ENCODE measurements at places on chromosomes 12 and 14. TPM values are rescaled to one million over a fixed set of nuclear protein-coding genes. Genes with fewer than 3 reads are reported as not detected.

- H3K4me3 ChIP-seq: no peak overlapping the region
- H3K36me3 ChIP-seq: no peaks in the 10 kb centered on the region
- peaks cover 6% of the 10 kb centered on the region for H3K27me3 ChIP-seq
- peak; percentile 56 for DNase-seq
These were observed 1.7 kb upstream of the C12orf56 start for GRCh38 chr12:64392221-64392620.

GRCh38 chr12:78938341-78939084 lies 73.9 kb downstream of the SYT1 start:
- DNase-seq: no peak
- no peak overlapping the region for H3K27ac ChIP-seq
- H3K27me3 ChIP-seq: no peaks in the 10 kb centered on the region
- H3K36me3 ChIP-seq: no peaks in the 10 kb centered on the region
- H3K4me1 ChIP-seq: peaks cover 3% of the 10 kb centered on the region

NID2 gene
- 102 TPM for total RNA-seq

- H3K4me3 ChIP-seq: no peak overlapping the region
- no peak overlapping the region for H3K27ac ChIP-seq
- H3K27me3 ChIP-seq: no peaks in the 10 kb centered on the region
- H3K36me3 ChIP-seq: no peaks in the 10 kb centered on the region
- DNase-seq: no peak
These were observed 265.5 kb downstream of the ZFP36L1 start for GRCh38 chr14:68527329-68527851.

DNA sequence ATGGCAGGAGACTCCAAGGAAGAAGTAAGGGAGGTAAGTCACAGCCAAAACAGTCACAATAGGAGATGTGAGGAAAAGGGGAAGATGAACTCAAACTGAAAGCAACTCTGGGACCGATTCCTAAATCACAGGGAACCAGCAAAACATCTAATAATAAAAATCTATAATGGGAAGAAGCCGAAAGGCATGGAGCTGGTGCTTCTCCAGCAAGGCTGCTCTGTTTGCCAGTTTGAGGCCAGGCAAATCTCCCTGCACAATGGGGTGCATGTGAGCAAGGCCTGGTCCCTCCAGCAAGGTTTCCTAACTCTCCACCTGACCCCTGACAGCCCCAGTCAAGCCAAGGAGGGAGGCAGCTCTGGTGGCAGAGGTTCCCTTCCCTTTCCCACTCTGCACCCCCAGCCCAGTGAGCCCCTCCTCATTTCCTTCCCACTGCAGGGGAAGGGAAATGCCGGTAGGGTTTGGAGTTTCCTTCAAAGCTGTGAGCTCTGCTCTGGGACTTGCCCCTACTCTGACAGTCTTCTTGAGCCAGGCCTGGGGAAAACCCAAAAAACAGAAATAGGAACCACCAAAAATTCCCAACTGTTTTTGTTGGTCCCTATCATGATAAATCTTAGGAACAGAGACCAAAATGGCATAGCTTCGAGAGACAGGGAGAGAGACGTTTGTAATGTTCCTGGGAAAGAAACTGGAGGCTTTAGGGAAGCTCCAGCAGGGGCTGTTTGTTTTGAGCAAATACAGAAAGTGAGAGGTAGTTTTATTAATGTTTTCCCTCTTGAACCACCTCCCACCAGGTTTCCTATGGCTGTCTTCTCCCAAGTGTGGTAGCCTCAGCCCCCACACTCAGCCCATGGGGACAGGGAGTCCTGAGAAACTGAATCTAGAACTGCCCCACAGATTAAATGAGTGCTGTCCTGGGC lies 34.6 kb downstream of the FMNL3 start:
- no peaks in the 10 kb centered on the region for H3K27me3 ChIP-seq
- peak overlapping the region; percentile 61 for H3K27ac ChIP-seq
- peaks cover 37% of the 10 kb centered on the region for H3K4me1 ChIP-seq
- no peaks in the 10 kb centered on the region for H3K36me3 ChIP-seq

- H3K4me1 ChIP-seq: no peaks in the 10 kb centered on the region
- H3K27me3 ChIP-seq: no peaks in the 10 kb centered on the region
- no peak for DNase-seq
These were observed 168.6 kb upstream of the ABCD2 start for GRCh38 chr12:39788239-39788638.

- H3K4me1 ChIP-seq: no peaks in the 10 kb centered on the region
- no peak for DNase-seq
- H3K4me3 ChIP-seq: no peak overlapping the region
These were observed 319.3 kb upstream of the SOX5 start for GRCh38 chr12:24268663-24269186.

DNA sequence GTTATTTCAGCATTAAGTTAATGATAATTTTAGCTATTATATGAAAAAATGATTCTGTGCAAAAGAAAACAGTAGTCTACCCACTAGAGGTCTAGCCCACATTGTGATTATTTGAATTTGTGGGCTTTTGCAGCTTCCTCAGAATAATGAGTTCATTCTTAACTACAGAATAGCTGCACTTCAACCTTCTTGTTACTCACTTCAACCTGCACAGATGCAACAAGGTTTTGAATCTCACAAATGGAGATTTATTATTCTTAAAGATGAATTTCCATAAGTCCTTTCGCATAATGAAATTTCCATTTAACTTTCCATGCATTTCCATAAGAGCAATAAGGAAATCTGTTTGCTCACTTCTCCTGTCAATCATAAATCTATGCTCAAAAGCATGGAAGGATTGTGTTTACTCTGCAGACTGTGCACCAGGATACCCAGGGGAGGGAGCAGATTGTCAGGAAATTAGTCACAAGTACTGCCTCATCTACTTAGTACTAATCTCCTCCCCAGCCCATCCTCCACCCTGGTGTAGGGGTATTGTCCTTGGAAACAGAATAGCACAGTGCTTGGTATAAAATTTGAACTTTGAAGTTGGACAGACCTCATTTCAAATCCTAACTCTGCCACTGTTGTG lies 24.1 kb downstream of the PTGER2 start:
- peak; percentile 70 for DNase-seq
- no peak overlapping the region for H3K4me3 ChIP-seq
- peaks cover 2% of the 10 kb centered on the region for H3K36me3 ChIP-seq
- H3K27me3 ChIP-seq: no peaks in the 10 kb centered on the region

- no peak overlapping the region for H3K27ac ChIP-seq
- no peak overlapping the region for H3K4me3 ChIP-seq
- no peaks in the 10 kb centered on the region for H3K4me1 ChIP-seq
- no peaks in the 10 kb centered on the region for H3K27me3 ChIP-seq
- DNase-seq: no peak
These were observed 188.1 kb downstream of the RGS6 start for GRCh38 chr14:72120315-72120714.

TSPAN8 gene
- total RNA-seq: not detected

DNA sequence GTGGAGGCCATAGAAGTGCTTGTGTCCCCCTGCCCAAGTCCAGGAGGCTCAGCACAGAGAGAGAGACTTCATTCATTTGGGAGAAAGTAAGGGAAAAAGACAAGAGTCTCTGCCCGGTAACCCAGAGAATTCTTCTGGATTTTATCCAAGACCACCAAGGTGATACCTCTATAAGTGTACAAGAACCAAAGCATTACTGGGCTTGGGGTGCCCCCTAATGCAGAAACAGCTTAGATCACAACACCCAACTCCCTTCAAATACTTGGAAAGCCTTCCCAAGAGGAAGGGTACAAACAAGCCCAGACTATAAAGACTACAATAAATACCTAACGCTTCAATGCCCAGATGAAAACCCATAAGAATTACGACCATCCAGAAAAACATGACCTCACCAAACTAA lies 119.7 kb upstream of the PDE3A start:
- H3K36me3 ChIP-seq: no peaks in the 10 kb centered on the region
- H3K4me3 ChIP-seq: no peak overlapping the region
- no peak overlapping the region for H3K27ac ChIP-seq
- no peak for DNase-seq
- H3K4me1 ChIP-seq: no peaks in the 10 kb centered on the region

- H3K36me3 ChIP-seq: no peaks in the 10 kb centered on the region
- H3K27me3 ChIP-seq: no peaks in the 10 kb centered on the region
- DNase-seq: no peak
- H3K4me3 ChIP-seq: no peak overlapping the region
These were observed 105.1 kb downstream of the NDUFA12 start for GRCh38 chr12:94898388-94898787.

SDR9C7 gene
- total RNA-seq: not detected

GRCh38 chr12:24069532-24070395 lies 120.3 kb upstream of the SOX5 start:
- no peak overlapping the region for H3K4me3 ChIP-seq
- peak; percentile 34 for DNase-seq
- H3K36me3 ChIP-seq: no peaks in the 10 kb centered on the region

ISCA2 gene
- total RNA-seq: 9.2 TPM

- DNase-seq: no peak
- H3K36me3 ChIP-seq: no peaks in the 10 kb centered on the region
- H3K4me3 ChIP-seq: no peak overlapping the region
- H3K27ac ChIP-seq: no peak overlapping the region
These were observed 18.1 kb downstream of the JAG2 start for GRCh38 chr14:105150368-105151083.

UBR7 gene
- 55.8 TPM for total RNA-seq

GARIN6 gene
- total RNA-seq: not detected

- peaks cover 3% of the 10 kb centered on the region for H3K4me1 ChIP-seq
- no peak overlapping the region for H3K27ac ChIP-seq
- H3K27me3 ChIP-seq: peaks cover 2% of the 10 kb centered on the region
- no peaks in the 10 kb centered on the region for H3K36me3 ChIP-seq
- H3K4me3 ChIP-seq: no peak overlapping the region
These were observed 40.3 kb upstream of the RCOR1 start for GRCh38 chr14:102551995-102552705.

- H3K4me3 ChIP-seq: no peak overlapping the region
- H3K4me1 ChIP-seq: no peaks in the 10 kb centered on the region
- H3K27me3 ChIP-seq: no peaks in the 10 kb centered on the region
- H3K27ac ChIP-seq: no peak overlapping the region
These were observed 2.3 kb upstream of the CLEC4C start for GRCh38 chr12:7749442-7749841.

DNA sequence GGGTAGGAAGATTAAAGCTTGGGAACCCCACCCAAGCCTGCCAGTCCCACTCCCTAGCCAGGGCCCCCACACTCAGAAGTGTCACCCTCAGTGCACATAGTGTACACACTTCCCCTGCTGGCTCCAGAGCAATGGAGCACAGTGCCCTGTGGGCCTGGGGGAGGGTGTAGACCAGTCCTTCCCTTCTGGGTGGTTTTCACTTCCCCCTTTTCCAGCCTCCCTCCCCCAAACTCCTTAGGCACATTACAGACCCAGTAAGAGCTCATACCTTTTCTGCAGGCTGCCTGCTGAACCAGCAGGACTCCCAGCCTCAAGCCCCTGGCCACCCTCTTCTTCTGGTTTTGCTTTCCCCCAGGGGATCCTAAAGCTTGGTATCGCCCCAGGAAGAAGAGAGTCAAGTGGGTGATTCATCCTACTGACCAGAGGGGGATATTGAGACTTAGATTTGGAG lies at the start of gene ZNF385A:
Gene ZNF385A (minus strand): TSS at position 143 of the 451 bp plus-strand sequence. CDS start 219 bp downstream, outside the sequence.
- no peaks in the 10 kb centered on the region for H3K36me3 ChIP-seq
- no peak for DNase-seq
- peaks cover 13% of the 10 kb centered on the region for H3K4me1 ChIP-seq
- H3K27me3 ChIP-seq: no peaks in the 10 kb centered on the region
- no peak within 1 kb of the TSS for H3K4me3 ChIP-seq

- DNase-seq: no peak
- no peaks in the 10 kb centered on the region for H3K4me1 ChIP-seq
- H3K27ac ChIP-seq: no peak overlapping the region
- H3K4me3 ChIP-seq: no peak overlapping the region
- H3K27me3 ChIP-seq: no peaks in the 10 kb centered on the region
These were observed 57.9 kb downstream of the RERG start for GRCh38 chr12:15163030-15163976.

DNA sequence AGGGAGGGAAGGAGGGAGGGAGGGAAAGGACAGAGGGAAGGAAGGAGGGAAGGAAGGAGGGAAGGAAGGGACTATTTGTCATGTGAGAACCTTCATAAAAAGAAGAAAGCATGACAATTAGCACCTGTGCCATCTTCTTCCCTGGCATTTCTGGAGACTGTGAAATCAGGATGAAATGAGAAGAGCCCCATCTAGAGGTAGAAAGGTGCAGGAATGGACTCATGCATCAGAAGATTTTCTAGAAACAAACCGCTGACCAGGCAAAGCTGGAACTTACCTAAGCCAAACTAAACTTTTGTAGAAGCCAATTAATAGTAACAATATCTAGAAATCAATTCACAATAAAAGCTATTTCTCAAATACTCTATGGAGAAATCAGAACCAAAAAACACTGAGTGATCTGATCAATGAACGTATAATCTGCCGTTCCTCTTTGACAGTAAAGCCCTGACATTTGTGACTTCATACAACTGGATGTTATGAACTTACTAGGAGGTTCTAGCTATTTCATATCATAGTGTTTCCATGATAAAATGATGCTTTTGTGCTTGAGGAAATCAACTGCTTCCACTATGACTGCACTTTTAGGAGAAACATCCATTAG lies 24.4 kb upstream of the CRACR2A start:
- H3K4me1 ChIP-seq: no peaks in the 10 kb centered on the region
- H3K27ac ChIP-seq: no peak overlapping the region
- peaks cover 9% of the 10 kb centered on the region for H3K27me3 ChIP-seq
- peak; percentile 43 for DNase-seq
- H3K4me3 ChIP-seq: no peak overlapping the region

DNA sequence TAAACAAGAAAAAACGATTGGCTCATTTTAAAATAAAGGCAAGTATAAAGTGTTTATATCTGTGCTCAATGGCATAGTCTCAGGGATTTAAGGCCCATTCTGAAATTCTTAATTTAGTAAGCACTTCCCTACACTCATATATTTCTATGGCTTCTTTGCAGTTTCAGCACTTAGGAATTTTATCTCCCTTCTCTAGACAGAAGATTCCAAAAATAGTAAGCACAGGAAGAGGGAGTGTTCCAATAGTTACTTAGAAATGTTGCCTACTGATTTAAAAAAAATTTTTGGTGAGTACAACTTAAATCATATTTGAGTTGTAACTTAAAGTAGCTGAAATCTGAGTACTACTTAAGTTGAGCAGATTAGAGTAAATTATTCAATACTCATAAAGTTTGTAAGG lies 19.8 kb downstream of the INSM2 start:
- peak; percentile 73 for DNase-seq
- no peak overlapping the region for H3K27ac ChIP-seq
- no peaks in the 10 kb centered on the region for H3K36me3 ChIP-seq
- no peaks in the 10 kb centered on the region for H3K4me1 ChIP-seq
- no peaks in the 10 kb centered on the region for H3K27me3 ChIP-seq
- no peak overlapping the region for H3K4me3 ChIP-seq

MUCL1 gene
- not detected for total RNA-seq

GRCh38 chr12:128783129-128783574 lies 40.6 kb downstream of the SLC15A4 start:
- H3K27ac ChIP-seq: no peak overlapping the region
- H3K27me3 ChIP-seq: no peaks in the 10 kb centered on the region
- H3K36me3 ChIP-seq: no peaks in the 10 kb centered on the region
- H3K4me1 ChIP-seq: no peaks in the 10 kb centered on the region
- DNase-seq: peak; percentile 41

FOXJ2 gene
- 3.9 TPM for total RNA-seq

- no peaks in the 10 kb centered on the region for H3K4me1 ChIP-seq
- DNase-seq: no peak
- H3K27ac ChIP-seq: no peak overlapping the region
- H3K4me3 ChIP-seq: no peak overlapping the region
- no peaks in the 10 kb centered on the region for H3K36me3 ChIP-seq
- H3K27me3 ChIP-seq: no peaks in the 10 kb centered on the region
These were observed 1216.4 kb upstream of the USP15 start for GRCh38 chr12:61043838-61044237.

CELA1 gene
- total RNA-seq: not detected

GRCh38 chr14:76862546-76863282 lies 36.5 kb downstream of the LRRC74A start:
- peaks cover 49% of the 10 kb centered on the region for H3K27me3 ChIP-seq
- H3K4me3 ChIP-seq: no peak overlapping the region
- H3K27ac ChIP-seq: no peak overlapping the region
- no peaks in the 10 kb centered on the region for H3K4me1 ChIP-seq
